ENCODE measurements at places on chromosomes 6 and 20.

- no peak overlapping the region for H3K4me3 ChIP-seq
- peaks cover 2% of the 10 kb centered on the region for H3K4me1 ChIP-seq
- H3K27ac ChIP-seq, result no peak overlapping the region
- DNase-seq, result no peak
- H3K36me3 ChIP-seq, result no peaks in the 10 kb centered on the region
These were observed 30.1 kb upstream of the SLC16A10 start for GRCh38 chr6:111057074-111057752.

DNA sequence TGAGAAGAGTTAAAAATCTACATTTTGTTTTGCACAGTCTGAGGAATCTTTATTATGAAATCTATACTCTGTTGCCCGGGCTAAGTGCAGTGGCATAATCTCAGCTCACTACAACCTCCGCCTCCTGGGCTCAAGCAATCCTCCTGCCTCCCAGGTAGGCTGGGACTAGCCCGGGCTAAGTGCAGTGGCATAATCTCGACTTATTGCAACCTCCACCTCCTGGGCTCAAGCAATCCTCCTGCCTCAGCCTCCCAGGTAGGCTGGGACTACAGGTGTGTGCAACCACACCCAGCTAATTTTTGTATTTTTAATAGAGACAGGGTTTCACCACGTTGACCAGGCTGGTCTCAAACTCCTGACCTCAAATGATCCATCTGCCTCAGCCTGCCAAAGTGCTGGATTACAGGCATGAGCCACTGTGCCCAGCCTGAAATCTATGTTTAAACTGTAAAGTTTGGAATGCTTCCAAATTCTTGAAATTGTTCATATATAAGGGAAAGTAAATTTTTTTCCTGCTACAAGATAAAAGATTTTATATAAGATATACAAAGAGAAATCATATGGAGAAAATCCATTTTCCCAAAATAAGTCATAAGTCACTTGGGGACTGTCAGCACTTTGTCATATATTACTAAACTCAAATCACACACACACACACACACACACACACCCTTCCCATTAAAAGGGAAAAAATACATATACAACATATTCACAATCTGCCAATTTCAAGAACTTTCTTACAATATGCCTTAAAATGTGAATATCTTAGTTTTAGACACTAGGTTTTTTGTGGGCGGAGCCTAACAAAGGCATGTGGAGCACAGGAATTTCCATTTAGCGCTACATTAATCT lies 19.4 kb downstream of the PTPRK start:
- H3K27me3 ChIP-seq, result no peaks in the 10 kb centered on the region
- no peak for DNase-seq
- no peaks in the 10 kb centered on the region for H3K36me3 ChIP-seq
- peaks cover 2% of the 10 kb centered on the region for H3K4me1 ChIP-seq
- no peak overlapping the region for H3K4me3 ChIP-seq

DNA sequence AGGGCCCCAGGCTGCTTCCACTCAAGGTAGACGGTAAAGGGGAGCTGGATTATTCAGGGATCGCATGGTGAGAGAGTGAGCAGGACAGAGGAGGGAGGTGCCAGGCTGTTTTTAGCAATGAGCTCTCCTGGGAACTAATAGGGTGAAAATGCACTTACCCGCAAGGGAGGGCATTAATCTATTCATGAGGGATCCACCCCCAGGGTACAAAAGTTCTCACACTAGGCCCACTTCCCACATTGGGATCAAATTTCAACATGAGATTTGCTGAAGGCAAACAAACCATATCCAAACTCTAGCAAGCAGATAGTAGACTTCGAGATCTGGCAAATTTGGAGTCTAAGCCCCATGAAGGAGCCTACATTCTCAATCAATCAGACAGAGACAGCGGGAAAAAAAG lies 408.6 kb downstream of the RNF144B start:
- no peak overlapping the region for H3K4me3 ChIP-seq
- no peak overlapping the region for H3K27ac ChIP-seq
- no peaks in the 10 kb centered on the region for H3K36me3 ChIP-seq

- peaks cover 3% of the 10 kb centered on the region for H3K4me1 ChIP-seq
- H3K4me3 ChIP-seq, result no peak overlapping the region
- H3K36me3 ChIP-seq, result no peaks in the 10 kb centered on the region
- H3K27me3 ChIP-seq, result no peaks in the 10 kb centered on the region
- no peak for DNase-seq
These were observed 116.1 kb downstream of the CEBPB start for GRCh38 chr20:50306478-50307423.

DNA sequence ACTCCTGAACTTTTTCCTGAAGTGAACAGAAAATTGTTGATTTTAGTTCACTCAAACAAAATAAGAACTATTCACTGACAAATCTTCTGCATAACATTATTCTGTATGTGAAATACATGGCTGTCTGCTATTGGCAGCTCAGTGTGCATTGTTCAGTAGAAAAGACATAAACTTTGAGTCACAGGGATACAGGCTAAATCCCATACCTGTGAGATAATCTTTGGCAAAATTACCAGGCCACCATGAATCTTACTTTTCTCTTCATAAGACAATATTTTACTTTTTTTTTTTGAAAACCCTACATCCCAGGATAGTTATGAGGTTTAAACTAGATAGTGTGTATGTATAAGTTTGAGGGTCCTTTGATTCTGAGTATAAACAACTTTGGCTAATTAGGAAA lies 224.8 kb downstream of the GRM1 start:
- no peak overlapping the region for H3K27ac ChIP-seq
- DNase-seq, result no peak

GRCh38 chr6:35905841-35906498 lies 14.9 kb downstream of the SRPK1 start:
- H3K36me3 ChIP-seq, result peaks cover 60% of the 10 kb centered on the region
- no peak for DNase-seq
- H3K4me3 ChIP-seq, result no peak overlapping the region
- H3K4me1 ChIP-seq, result peaks cover 9% of the 10 kb centered on the region

DNA sequence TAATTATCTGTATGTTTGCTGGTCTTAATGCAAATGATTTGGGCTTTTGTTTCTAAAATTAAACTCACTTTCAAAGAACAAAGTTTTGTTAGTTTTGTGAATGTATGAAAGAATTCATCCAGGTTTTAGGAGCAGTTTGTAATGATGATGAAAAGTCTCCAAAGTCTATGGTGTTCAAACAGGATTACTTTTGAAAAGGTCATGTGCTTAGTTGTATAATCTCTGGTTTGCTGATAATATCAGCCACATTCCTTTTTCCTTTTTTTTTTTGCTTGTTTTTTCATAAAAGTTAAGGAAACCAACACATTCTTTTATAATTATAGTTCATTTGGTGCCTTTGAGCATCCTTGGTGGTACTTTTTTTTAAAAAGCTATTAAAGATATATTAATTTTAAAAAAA lies 88.9 kb downstream of the RTN4IP1 start:
- no peak overlapping the region for H3K4me3 ChIP-seq
- H3K4me1 ChIP-seq, result peaks cover 31% of the 10 kb centered on the region
- H3K36me3 ChIP-seq, result peaks cover 53% of the 10 kb centered on the region
- no peak overlapping the region for H3K27ac ChIP-seq

GRCh38 chr6:118660218-118660569 lies 8.8 kb upstream of the CEP85L start:
- H3K4me1 ChIP-seq, result peaks cover 47% of the 10 kb centered on the region
- no peak overlapping the region for H3K27ac ChIP-seq
- no peaks in the 10 kb centered on the region for H3K27me3 ChIP-seq
- peaks cover 32% of the 10 kb centered on the region for H3K36me3 ChIP-seq

GRCh38 chr6:163347021-163347446 lies 67.5 kb upstream of the QKI start:
- no peak for DNase-seq
- no peaks in the 10 kb centered on the region for H3K27me3 ChIP-seq
- no peaks in the 10 kb centered on the region for H3K36me3 ChIP-seq
- H3K4me1 ChIP-seq, result no peaks in the 10 kb centered on the region
- H3K4me3 ChIP-seq, result no peak overlapping the region

GRCh38 chr20:56582542-56582941 lies 46.6 kb upstream of the TFAP2C start:
- no peaks in the 10 kb centered on the region for H3K4me1 ChIP-seq
- peaks cover 3% of the 10 kb centered on the region for H3K27me3 ChIP-seq
- no peak for DNase-seq
- H3K36me3 ChIP-seq, result no peaks in the 10 kb centered on the region
- H3K4me3 ChIP-seq, result no peak overlapping the region

GRCh38 chr20:57252559-57253162 lies 13.8 kb downstream of the BMP7 start:
- DNase-seq, result no peak
- H3K4me1 ChIP-seq, result peaks cover 9% of the 10 kb centered on the region
- peaks cover 11% of the 10 kb centered on the region for H3K27me3 ChIP-seq
- H3K27ac ChIP-seq, result no peak overlapping the region
- no peaks in the 10 kb centered on the region for H3K36me3 ChIP-seq

DNA sequence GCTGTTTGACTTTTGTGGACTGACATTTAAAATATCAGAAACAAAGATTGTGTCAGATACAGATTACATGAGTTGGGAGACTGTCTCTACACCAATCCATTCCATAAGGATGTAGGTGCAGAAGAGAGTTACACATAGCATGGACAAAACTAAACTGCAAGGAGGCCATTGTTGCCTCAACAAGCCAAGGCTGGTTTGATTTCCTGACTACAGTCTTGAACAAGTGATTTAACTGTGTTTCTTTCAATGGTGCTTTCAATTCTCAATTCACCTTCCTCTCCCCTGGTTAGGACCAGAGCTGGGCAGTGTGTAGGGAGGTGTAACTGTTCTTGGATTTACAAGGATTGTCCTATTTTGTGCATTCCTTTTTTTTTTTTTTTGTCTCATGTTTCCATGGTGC lies 82.2 kb downstream of the AGPAT4 start:
- H3K27me3 ChIP-seq, result no peaks in the 10 kb centered on the region
- DNase-seq, result no peak
- H3K36me3 ChIP-seq, result peaks cover 2% of the 10 kb centered on the region
- H3K27ac ChIP-seq, result no peak overlapping the region

DNA sequence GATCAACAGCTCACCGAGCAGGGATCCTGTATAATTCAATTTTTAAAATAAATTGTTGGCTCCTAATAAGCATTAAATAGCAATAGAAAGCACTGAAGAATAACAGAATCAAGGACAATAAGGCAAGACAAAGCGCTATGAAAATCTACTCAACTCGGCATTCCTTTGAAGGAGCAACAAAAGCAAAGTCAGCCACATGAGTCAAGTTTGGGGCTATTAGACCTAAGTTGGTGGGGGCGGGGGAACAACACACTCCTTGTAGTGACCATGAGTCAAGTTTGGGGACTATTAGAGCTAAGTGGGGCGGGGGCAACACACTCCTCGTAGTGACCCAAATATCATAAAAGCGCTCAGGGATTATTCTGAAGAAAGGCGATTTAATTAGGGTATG lies 120.0 kb downstream of the FOXC1 start:
- no peak overlapping the region for H3K27ac ChIP-seq
- DNase-seq, result no peak
- H3K4me1 ChIP-seq, result no peaks in the 10 kb centered on the region
- no peaks in the 10 kb centered on the region for H3K27me3 ChIP-seq
- no peak overlapping the region for H3K4me3 ChIP-seq

DNA sequence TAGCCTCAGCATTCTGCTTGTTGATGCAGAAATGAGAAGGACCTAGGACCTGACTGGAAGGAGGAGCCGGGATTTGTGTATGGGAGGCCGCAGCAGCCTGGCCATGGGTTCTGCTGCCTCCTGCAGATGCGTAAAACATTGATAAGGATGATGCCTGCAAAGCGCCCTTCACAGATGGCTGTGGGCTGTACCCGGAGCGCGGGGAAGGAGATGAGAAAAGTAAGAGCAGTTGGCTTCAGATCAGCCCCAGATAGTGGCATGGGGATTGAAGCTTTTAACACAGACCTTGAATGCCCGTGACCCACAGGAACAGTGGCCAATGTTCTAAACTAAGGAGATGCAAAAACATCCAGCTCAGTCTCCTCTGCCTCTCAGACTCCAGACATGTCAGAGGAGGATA lies 136.4 kb upstream of the KCNG1 start:
- H3K27ac ChIP-seq, result no peak overlapping the region
- H3K4me1 ChIP-seq, result no peaks in the 10 kb centered on the region
- peaks cover 8% of the 10 kb centered on the region for H3K27me3 ChIP-seq
- H3K4me3 ChIP-seq, result no peak overlapping the region
- no peak for DNase-seq

GRCh38 chr6:31762878-31763618 lies 592 bp downstream of the SAPCD1 start:
- peak overlapping the region; percentile 66 for H3K27ac ChIP-seq
- no peak for DNase-seq
- no peak overlapping the region for H3K4me3 ChIP-seq

DNA sequence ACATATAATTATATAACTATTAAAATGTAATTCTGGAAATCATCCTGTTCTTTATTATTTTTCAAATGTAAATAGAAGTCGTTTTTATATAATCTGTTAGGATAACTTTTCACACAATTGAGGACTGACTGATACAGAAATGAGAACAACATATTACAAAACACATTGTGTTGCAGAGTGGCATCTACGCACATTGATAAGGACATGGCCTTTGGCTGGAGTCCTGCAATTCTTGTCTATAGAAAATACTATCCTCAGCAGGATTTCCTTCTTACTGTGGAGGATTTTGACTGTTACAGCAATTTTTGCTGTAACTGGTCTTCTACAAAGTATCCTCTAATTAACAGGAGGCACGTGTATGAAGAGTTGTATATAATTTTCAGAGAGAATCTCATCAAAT lies 19.8 kb downstream of the SH3BGRL2 start:
- peaks cover 1% of the 10 kb centered on the region for H3K4me1 ChIP-seq
- no peak for DNase-seq
- H3K27ac ChIP-seq, result no peak overlapping the region
- H3K36me3 ChIP-seq, result no peaks in the 10 kb centered on the region
- peaks cover 4% of the 10 kb centered on the region for H3K27me3 ChIP-seq

DNA sequence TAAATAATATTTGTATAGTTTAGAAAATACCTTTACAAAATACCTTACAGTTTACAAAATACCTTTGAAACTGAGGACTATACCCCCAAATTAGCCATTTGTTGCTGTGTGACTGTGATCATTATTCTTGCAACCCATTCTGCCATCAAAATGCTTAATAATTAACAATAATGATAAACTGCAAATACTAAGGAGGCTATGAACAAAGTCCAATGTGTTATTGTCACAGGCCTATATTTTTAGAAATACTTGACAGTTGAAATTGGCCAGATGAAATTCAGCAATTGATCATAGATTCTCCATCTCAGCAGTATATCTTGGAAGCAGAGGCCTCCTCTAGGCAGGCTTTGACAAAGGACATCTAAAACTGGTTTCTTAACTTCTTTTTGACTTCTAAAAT lies 178.6 kb downstream of the HS3ST5 start:
- no peaks in the 10 kb centered on the region for H3K36me3 ChIP-seq
- H3K4me1 ChIP-seq, result no peaks in the 10 kb centered on the region
- no peak overlapping the region for H3K4me3 ChIP-seq
- H3K27ac ChIP-seq, result no peak overlapping the region

Data from T-helper 2 cell treated with Interferon-gamma antibody and Interleukin-4, amounts not matched to agents 5 μg/mL and 100 μg/mL, for 36 hours (primary cell).